Vagina (tissue), 2 donors: ENCODE measurements at places on chromosomes 3 and 15.

DNA sequence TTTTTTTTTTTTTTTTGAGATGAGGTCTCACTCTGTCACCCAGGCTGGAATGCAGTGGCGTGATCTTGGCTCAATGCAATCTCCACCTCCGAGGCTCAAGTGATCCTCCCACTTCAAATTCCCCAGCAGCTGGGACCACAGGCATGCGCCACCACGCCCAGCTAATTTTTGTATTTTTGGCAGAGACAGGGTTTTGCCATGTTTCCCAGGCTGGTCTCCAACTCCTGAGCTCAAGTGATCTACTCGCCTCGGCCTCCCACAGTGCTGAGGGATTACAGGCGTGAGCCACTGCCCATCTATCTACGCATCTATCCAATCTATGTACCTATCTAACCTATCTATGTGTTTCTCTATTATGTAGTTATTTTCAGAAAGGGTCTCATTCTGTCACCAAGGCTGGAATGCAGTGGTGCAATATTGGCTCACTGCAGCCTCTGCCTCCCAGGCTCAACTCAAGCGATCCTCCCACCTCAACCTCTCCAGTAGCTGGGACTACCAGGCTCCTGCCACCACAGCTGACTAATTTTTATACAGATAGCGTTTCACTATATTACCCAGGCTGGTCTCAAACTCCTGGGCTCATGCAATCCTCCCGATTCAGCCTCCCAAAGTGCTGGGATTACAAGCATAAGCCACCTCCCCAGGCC is 20.2 kb upstream of the GPX1 start:
- DNase-seq = no peak

DNA sequence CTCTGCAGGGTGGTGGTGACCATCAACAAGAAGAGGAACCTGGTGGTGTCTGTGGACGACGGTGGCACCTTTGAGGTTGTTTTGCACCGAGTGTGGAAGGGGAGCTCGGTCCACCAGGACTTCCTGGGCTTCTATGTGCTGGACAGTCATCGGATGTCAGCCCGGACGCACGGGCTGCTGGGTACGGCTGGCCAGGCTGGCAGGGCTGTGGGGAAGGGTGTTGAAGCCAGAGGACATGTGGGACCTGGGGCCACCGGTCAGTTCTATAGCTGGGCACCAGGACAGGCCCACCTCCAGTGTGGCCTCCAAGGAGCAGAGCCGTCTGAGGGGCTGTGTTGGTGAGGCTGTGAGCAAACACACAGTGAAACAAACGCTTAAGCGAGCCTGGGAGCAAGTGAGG is 3.9 kb upstream of the ITIH3 start:
- DNase-seq = no peak

DNA sequence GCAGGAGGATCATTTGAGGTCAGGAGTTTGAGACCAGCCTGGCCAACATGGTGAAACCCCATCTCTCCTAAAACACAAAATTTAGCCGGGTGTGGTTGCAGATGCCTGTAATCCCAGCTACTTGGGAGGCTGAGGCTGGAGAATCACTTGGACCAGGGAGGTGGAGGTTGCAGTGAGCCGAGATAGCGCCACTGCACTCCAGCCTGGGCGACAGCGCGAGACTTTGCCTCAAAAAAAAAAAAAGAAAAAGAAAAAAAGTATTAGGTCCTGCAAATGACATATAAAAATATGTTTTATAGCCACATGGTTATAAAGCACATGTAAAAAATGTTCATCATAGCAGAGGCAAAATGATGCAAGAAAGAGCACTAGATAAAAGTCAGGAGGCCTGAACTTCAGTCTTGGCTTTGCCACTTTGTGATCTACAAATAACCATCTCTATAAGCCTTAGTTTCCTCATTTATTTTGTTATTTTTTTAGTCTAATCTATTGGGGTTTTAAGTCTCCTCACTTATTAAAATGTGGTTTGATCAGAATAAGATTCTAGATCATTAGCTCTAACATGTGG is 4.9 kb downstream of the SLC12A6 start:
- DNase-seq = no peak

GRCh38 chr3:158355623-158356588 is 215.1 kb upstream of the MLF1 start:
- no peak for DNase-seq

DNA sequence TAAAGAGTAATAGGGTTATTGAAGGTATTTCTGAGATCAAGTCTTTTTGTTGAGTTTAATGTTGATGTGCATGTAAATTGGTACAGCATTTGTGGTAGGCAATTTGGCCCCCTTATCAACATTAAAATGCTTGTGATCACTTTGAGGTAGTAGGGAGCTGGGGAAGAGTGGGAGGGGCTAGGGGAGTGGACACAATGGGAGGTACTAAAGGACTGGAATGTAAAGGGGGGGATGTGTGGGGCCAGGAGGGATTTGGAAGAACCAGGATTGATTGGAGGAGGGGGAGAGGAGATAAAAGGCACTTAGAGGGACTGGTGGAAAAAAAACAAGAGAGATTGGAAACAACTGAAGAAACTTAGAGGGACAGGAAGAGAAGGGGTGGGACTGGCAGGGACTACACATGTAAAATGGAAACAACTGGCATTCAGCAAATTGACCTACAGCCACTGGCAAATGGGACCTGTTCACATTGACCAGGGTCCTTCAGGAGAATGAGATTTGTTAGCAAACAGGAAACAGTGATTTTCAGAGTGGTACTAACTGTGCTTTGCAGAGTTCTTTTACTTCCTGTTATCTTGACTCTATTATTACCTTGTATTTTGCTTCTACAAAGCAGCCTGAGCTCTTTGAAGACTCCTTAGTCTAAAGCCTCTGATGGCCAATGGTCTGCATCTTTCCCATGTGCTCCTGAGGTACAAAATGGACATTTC is 47.8 kb upstream of the ZBTB38 start:
- no peak for DNase-seq

- no peak for DNase-seq
Measured at GRCh38 chr3:123169492-123169929, 32.2 kb upstream of the SEC22A start.

GRCh38 chr3:11155341-11156025 is 1.2 kb downstream of the HRH1 start:
- no peak for DNase-seq

GRCh38 chr3:172591876-172592771 is 68.9 kb upstream of the TNFSF10 start:
- no peak for DNase-seq

DNA sequence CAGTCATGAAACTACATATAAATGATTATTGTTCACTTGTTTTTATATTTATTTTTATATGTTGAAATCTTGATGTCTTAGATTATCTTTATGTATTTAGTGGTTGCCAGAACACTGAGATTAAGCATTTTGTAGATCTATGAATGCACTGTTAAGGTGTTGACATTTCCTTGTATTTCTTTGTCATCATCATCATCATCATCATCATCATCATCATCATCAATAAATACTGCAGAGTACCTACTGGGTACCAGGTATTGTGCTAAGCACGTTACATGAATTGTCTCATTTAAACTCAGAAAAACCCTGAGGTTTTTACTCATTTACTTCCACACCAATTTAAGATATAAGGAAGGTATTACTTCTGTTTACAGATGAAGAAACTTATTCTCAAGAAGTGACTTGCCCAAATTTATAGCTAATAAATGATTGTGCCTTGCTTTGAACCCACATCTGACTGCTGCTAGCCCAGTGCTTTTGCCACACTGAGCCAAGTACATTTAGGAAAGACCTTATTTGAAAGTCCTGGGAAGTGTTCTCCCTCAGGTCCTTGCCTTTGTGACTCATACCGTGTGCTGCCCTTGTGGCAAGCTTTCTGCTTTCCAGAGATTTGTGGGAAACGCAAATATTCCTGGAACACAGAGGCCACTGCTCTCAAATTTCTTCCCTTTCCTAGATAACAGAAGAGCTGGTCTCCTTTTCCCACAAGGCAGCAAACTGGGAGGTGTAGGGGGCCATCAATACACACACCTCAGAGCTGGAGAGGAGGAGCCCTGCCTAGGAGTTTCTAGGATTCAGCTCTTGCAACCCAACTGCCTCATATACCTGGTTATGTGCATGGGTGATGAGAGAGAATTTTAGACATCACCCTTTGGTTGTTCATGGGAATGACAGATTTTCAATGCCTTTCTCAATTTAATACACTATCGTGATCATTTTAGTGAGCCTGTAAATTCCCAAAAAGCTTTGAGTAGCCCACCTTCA is 115.4 kb upstream of the C15orf61 start:
- no peak for DNase-seq

GRCh38 chr3:10351013-10351735 is 30.3 kb upstream of the SEC13 start:
- DNase-seq = no peak

- no peak for DNase-seq
Measured at GRCh38 chr3:128794067-128794768, 68.2 kb downstream of the RAB7A start.

GRCh38 chr3:114675104-114675503 is 381.3 kb downstream of the TIGIT start:
- DNase-seq = no peak

DNA sequence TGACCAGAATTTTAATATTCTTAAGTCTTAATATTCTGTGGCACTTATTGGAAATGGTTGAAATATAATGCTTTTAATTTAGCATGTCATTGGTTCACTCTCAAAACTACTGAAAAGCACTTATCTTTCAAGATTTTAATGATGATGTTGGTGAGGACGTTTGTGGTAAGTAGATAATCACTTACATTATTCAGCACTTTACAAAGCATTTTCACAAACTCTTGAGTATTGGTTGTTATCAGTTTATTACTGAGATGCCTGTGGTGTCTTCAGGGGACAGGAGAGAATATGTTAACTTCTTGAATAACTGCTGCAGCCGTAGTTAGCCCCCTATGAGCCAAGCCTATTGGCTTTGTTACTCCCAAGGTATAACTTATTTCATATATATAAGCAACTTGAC is 15.2 kb downstream of the TGFBR2 start:
- no peak for DNase-seq

- no peak for DNase-seq
Measured at GRCh38 chr3:108863799-108864135, 41.2 kb downstream of the TRAT1 start.

GRCh38 chr15:63586790-63587189 is 10.4 kb upstream of the FBXL22 start:
- no peak for DNase-seq

DNA sequence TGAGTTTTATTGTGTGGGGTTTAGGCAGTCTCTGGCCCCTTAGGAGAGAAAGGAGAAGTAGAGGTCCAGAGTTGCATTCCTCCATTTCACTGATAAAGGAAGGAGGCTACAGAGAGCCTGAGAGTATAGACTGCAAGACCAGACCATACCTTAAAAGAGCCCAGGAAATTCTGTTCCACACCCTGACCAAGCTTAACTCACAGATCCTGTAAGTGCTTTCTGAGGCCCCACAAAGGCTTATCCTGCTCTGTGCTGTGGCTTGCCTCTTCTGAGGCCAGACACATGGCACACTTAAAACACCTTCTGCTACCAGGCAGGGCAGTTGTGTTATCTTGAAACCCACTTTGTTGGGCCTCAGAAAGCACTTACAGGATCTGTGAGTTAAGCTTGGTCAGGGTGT is 39.2 kb upstream of the LEKR1 start:
- DNase-seq = no peak

DNA sequence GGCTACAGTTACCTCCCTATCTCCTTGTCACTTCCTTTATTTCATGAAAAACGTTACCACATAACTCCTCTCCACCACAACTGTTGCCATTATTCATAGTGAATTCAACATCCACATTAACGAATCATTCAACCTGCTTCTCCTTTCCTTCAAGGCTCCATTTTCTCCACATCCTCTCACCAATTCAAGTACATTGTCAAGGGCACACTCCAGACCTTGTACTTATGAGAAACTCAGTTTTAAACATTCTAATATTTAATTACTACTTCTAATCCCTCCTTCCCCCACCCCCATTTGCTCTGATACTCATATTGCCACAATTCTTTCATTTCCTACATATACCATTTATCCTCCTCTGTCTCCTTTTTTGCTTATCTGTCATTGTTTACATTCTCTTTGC is 871.2 kb downstream of the TUSC7 start:
- no peak for DNase-seq

GRCh38 chr3:159253860-159254259 is 452.0 kb downstream of the MFSD1 start:
- no peak for DNase-seq

GRCh38 chr3:12501360-12502020 is 17.2 kb downstream of the TSEN2 start:
- DNase-seq = no peak

DNA sequence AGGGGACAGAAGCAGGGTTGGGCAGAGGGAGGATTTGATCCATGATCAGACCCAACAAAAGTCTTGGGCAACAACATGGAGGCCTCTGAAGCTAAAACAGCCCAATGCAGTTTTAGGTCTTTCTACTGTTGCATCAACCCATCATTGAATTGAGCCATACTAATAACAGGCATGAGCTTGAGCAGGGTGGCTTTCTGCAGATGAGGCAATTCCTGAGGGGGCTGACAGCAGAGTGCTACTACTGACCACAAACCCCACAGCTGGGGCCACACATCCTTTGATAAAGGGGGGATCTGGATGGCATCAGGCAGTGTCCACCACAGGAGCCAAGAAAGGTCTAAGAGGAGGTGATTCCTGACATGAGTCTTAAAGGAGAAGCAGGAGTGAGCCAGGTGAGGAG is 517.0 kb upstream of the PPP2R3A start:
- DNase-seq = no peak

DNA sequence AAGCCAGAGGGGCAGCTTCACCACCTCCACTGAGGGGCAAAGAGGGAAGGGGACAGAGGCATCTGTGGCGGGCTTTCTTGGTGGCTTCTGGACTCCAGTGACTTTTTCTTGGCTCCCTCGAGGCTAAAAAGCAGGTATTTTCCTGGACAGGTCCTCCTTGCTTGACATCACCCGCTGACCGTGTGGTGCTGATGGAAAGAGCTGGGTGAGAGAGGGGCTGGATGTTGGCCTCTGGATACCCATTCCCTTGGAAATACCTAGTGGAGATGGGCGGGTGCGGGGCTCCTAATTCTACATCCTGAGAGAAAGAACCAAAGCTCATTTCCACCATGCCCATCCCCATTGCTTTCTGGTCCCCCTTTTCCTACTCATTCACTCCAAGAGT is 47.1 kb upstream of the TSEN2 start:
- DNase-seq = no peak

DNA sequence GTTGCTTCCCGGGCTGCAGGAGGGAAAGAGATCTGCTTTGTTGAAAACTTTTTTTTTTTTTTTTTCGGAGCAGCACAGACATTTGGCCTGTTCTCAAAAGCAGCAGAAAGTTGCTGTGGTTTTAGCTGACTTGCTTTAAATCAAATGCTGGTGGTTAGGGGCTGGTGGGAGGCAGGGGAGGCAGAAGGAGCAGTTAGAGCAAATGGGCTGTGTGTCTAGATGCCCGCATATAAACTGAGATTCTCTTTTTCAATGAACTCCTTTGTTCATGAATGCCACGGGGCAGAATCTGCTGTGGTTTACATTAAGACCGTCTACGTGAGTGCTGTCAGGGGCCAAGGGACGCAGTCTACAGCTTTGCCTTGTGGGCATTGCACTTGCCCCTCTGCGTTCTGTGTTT is 95.9 kb downstream of the FLNB start:
- no peak for DNase-seq

- DNase-seq = no peak
Measured at GRCh38 chr15:46696281-46696680, 1021.0 kb upstream of the SEMA6D start.

GRCh38 chr3:115898656-115899410 is 275.5 kb downstream of the GAP43 start:
- no peak for DNase-seq
